CD8-positive, alpha-beta T cell (primary cell): ENCODE measurements at places on chromosomes 1 and 21.

DNA sequence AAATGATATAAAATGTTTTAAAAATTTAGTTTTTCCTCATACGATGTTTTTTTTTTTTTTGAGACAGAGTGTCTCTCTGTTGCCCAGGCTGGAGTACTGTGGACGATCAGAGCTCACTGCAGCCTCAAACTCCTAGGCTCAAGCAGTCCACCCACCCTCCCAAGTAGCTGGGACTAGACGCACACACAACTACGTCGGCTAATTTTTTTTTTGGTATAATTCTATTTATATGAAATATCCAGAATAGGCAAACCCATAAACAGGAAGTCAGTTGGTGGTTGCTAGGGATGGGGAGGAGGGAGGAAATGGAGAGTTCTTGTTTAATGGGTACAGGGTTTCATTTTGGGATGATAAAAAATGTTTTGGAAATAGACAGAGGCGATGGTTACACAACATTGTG, 56.5 kb downstream of the WARS2 start:
- no peak for DNase-seq

DNA sequence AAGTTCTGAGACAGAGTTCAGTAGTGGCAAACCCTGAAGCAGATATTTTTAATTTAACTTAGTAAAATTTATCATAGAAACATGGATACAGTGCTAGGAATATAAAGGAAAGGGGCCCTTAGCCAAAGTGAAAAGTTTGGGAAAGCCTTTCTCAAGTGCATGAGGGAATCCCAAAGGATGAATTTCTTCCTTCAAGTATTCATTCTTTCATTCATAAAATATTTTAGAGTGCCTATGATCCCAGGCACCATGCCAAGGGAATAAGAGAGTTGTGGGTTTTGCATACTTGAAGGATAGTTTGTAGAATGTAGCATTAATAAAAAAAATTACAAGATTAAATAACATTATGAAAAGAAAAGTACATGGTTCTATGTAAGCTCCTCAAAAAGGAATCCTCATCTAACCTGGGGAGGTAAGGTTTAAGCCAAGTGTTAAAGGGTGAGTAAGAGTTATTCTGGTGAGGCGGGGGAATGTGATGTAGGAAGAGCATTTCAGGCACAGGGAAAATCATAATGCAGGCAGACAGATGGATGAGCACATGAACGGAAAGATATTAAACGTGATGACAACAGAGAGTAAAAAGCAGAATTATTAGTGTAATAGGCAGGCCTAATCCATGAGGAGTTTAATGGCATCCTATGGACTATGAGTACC, 40.4 kb upstream of the NTNG1 start:
- DNase-seq = no peak

GRCh38 chr1:24089027-24089742, 22.8 kb downstream of the MYOM3 start:
- no peak for DNase-seq

DNA sequence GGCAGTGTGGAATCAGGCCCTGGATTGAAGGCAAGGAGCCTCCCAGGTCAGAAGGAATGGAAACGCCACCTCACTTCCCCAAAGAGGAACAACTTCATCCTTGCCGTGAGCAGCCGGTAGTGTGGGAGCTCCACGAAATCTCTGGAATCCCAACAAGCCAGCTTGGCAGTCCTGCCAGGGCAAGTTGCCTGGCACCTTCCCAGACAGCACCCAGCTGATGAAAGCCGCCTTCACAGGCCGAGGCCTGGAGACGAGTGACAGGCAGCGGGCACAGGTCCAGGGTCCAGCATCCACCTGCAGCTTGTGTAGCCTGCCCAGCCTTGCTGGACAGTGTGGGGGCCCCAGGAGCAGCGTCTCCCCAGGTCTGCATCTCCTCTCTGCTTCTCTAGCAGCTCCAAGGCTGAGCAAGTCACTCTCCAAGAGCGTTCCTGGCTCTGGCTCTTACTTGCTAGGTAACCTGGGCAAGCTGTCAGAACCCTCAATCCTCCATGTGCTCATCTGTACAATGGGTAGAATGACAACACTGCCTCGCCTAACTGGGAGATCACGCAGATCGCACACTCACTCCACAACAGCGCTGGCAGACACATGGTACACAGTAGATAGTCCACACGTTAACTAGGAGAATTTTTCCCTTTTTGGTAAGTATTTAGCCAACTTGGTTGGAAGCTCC, 43.0 kb downstream of the ACOT7 start:
- no peak for DNase-seq

GRCh38 chr1:33321178-33321577, 280 bp upstream of the A3GALT2 start:
- DNase-seq = no peak

DNA sequence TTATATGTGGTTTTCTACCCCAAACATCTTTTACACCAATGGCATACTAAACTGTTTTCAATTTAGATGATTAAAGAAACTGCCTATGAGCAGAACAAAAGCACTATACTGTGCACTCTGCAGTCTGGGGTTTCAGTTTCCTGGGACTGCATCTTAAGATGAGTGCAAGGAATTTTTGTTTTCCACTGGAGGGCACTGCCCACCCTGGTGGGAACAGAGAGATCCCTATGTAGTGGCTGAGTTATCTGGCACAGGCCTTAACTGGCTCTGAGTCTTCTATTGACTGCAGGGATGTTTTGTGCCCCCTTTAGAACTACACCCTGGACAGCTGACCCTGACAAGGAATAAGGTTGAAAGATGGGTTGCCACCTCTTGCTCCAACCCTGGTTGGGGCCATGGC, 12.0 kb downstream of the PROK1 start:
- DNase-seq = no peak

GRCh38 chr1:245953876-245954660, 553.0 kb downstream of the SMYD3 start:
- no peak for DNase-seq

DNA sequence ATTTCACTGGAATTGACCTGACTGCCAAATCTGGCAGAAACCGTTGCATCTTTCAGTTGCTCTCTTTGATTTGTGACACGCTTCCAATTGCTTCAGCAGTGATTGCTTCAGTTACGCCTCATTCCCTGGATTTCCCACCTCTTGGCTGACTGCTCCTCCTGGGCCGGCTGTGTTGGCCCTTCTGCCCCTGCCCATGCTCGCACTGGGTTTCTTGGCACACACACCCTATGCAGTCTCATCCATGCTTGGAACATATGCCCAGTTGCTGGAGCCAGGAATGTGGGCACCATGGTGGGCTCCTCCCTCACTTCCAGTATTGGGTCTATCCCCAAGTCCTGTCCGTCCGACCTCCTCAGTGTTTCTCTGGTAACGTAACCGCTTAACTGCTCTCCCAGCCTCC, 2.2 kb upstream of the ZBTB21 start:
- DNase-seq = no peak

- no peak for DNase-seq
Observed at GRCh38 chr1:88472298-88472697, 211.8 kb upstream of the PKN2 start.

DNA sequence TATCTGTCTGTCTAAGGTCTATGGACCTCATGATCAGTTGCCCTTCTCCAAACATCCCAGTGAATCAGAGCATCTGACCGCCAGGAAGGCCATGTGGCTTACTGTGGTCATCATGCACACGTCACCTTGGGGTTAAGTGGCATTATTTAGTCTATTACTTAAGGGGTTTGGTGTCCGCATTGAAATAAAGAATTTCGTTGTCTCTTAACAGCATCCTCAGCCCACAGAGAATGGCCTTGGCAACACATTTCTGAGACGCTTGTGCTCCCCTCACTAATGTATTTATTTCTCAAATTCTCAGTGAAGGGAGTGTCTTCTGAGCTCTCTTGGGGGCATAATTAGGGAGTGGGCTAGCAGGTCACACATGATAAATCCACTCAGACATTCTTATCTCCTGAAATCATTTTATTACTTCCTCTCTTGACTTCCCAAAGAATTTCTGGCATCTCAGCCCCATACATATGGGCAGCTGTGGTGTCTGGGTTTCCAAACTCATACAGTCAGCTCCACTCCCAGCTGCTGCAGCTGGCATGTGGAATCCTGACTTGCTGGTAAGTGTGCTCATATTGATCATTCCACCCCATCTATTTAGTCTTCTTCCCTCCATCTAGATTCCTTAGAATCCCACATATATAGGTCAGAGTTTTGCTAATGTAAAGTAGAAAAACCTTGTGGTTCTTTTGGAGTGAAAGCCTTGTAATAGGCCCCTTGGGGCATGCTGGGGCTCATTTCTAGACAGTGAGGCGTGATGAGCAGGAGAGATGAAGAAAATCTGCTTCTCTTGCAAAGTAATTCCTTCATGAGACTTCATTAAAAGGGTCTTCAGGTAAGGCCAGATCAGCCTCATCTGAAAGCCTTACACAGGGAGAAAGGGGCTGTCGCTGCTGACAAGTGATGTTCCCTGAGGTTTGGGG, 110.5 kb downstream of the HHAT start:
- no peak for DNase-seq

DNA sequence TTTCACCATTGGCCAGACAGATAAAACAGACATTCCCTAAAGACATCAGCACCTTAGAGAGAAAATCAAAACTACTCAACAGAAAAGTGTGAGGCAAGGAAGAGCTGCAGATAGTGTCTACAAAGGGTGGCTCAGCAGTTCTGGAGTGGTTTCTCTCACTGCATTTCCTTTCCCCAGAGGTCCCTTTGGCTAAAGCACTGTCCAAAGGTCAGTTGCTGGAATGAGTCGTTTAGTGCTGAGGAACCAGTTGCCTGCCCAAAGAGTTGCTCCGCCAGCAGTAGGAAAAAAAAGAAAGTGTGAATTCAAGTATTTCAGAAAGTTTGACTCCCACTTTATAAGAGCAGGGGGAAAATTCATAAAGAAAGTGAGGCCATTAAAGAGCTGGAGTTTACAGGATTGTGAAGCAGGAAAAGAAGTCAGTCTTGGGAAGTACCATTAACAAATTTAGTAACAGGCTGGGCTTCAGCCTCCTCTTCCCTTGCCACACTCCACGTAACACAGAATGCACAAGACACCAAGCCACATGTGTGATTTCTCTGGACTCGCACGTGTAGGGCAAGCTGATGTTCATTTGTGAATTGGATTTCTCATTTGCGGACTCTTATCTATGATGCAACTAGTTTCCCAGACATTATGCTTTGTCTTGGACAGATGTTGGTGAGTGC, 122.2 kb downstream of the RUNX1 start:
- no peak for DNase-seq

DNA sequence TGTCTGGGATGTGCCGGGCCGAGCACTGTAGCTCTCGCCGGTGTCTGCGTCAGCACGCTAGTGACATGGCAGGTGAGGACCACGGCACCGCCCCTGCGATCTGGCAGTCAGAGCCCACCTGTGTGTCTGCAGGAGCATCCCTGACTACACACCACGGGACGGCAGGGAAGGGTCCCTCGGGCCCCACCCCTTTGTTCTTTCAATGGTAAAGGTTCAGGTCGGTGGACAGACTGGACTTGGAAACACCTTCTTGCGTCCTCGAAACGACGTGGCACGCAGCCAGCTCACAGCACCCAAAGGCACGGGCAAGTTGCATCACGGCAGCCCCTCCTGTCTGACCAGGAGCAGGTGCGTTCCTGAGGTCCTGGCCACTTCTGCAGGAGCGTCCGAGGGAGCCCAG, 3.7 kb upstream of the SAMD11 start:
- no peak for DNase-seq

GRCh38 chr1:37728416-37728815, 36.1 kb downstream of the CDCA8 start:
- no peak for DNase-seq
